RWPE2 (cell line): ENCODE measurements at places on chromosomes 6 and 20.

- H3K27ac ChIP-seq: no peak overlapping the region
- H3K36me3 ChIP-seq: no peaks in the 10 kb centered on the region
- H3K4me1 ChIP-seq: no peaks in the 10 kb centered on the region
These were observed 43.0 kb upstream of the FRMD1 start for GRCh38 chr6:168122011-168122410.

GRCh38 chr20:1857466-1857865 lies 37.7 kb upstream of the SIRPA start:
- no peaks in the 10 kb centered on the region for H3K27me3 ChIP-seq
- peaks cover 4% of the 10 kb centered on the region for H3K4me1 ChIP-seq
- no peak overlapping the region for H3K4me3 ChIP-seq

DNA sequence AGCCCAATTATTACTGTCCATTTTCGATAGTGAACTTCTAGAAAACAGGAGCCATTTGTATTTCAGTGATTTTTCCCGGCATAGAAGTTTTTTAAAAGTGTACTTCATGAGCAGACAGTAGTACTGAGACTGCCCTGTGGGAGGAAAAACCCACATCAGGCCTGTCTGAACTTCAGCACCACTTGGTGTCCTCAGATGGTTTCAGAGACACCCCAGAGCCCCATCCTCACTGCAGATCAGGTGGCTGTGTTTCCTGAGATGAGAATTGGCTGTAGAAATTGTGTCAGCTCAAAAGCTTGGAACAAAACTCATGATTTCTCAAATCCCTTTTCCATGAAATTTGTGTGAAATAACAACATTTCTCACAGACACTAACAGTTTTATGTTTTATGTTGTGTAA lies 110.0 kb upstream of the RIN2 start:
- H3K36me3 ChIP-seq: no peaks in the 10 kb centered on the region
- H3K4me1 ChIP-seq: no peaks in the 10 kb centered on the region
- no peak overlapping the region for H3K27ac ChIP-seq
- H3K4me3 ChIP-seq: no peak overlapping the region

DNA sequence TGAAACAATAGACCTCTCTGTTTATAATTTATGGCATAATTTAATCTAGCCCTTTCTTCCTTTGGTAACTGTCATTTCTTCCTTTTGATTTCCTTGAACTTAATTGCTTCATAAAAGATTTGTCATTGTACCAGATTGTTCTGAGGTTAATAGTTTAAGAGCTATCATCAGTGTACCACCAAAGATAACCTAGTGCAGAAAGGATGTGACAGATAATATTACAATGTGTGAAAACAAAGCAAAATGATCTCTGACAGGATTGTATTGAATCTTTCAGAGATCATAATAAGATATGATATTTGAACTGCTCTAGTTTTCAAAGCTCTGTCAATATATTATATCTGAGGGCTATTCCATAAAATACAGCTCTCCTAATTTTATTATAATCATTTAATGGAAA lies 132.1 kb upstream of the PTCHD4 start:
- H3K4me3 ChIP-seq: no peak overlapping the region
- no peaks in the 10 kb centered on the region for H3K4me1 ChIP-seq
- no peaks in the 10 kb centered on the region for H3K36me3 ChIP-seq
- H3K27ac ChIP-seq: no peak overlapping the region
- no peaks in the 10 kb centered on the region for H3K27me3 ChIP-seq

- peak; percentile 64 for DNase-seq
- peaks cover 31% of the 10 kb centered on the region for H3K27me3 ChIP-seq
- no peaks in the 10 kb centered on the region for H3K36me3 ChIP-seq
- H3K27ac ChIP-seq: no peak overlapping the region
These were observed 63.3 kb upstream of the BLCAP start for GRCh38 chr20:37590938-37591490.

DNA sequence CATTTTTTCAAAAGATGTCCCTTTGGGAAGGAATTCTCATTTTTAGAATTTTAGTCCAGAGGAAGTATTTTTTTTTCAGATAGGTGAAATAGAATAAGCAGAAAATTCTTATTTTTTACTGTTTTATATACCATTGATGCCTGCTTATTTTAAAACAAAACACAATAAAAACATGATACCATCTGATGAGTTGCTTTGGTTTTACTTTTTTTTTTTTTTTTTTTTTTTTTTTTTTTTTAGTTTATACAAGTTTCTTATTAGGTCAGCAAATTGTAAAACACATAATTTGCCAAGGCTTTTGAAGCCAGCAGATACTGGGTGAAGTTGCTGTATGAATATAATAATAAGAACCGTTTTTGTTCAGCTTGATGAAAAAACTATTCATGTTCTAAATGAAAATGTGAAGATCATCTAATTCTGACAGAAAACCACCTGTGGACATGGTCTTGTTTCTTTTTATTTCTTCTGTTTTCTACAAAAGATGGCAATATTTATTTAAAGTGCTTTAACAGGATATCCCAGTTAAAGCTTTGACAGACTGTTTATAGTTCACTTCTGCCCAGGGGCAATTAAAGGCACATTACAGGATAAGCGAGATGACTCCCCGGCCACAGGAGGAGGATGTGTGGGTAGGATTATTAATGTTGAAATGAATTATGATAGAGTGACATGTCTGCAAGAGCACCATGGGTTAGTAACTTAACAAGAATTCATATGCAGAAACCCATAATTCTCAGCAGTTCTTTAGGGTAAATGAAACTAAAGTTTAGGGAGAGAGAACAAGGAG lies 31.1 kb downstream of the MYB start:
- DNase-seq: no peak
- peak overlapping the region; percentile 45 for H3K27ac ChIP-seq
- H3K27me3 ChIP-seq: no peaks in the 10 kb centered on the region
- peaks cover 11% of the 10 kb centered on the region for H3K4me1 ChIP-seq

DNA sequence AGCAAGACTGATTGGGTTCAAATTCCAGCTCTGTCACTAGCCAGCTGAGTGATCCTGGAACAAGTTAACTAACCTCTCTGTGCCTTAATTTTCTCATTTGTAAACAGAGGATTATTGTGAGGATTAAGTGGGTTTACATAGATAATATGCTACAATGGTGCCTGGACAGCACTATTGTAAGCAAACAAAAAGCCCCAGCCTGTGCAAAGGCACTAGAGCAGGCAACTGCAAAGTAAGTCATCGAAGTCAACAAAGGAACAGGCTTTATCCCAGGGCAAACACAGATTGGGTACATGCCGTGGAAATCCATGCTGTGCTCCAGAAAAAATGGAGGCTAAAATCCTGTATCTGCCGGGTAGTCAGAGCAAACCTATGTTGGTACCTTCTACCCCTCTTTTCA lies 43.2 kb upstream of the CTNNBL1 start:
- no peaks in the 10 kb centered on the region for H3K36me3 ChIP-seq
- no peak overlapping the region for H3K27ac ChIP-seq

GRCh38 chr6:32424589-32425300 lies 14.9 kb upstream of the HLA-DRA start:
- no peaks in the 10 kb centered on the region for H3K4me1 ChIP-seq
- H3K36me3 ChIP-seq: no peaks in the 10 kb centered on the region
- H3K27me3 ChIP-seq: peaks cover 18% of the 10 kb centered on the region
- no peak for DNase-seq
- H3K4me3 ChIP-seq: no peak overlapping the region

DNA sequence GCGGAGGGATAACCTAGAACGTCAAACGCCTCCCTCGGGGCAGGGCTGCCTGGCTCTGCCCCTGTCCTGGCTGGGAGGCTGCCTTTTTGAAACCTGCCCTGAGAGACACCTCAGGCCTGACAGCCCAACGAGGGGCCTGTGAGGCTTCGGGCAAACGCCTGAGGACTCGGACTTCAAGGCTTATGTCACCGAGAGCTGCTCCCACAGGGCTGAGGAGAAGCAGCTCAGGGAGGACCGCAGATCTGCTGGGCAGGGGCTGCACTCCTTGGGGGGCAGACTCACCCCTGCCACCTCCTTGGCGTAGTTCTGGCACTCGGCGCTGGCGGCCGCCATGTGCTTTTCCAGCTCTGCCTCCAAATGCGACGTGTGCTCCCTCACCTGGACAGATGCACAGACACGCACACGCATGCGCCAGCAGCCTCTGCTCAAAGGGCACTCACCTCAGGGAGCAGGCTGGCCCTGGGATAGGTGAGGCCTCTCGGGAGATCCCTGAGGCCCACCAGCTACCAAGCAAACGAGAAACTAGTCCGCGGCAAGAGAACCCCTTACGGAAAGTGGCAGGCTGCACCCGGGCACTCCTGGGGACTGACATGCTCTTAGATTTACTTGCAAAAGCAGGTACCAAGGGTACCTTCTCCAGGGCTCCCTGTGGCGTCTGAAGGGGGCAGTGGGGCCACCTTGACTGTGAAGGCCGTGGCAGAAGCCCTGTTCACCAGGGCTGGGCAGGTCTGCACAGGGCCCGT lies 49.6 kb downstream of the DSTN start:
- no peak overlapping the region for H3K4me3 ChIP-seq
- H3K36me3 ChIP-seq: peaks cover 45% of the 10 kb centered on the region
- no peaks in the 10 kb centered on the region for H3K4me1 ChIP-seq
- no peak for DNase-seq
- H3K27ac ChIP-seq: no peak overlapping the region

DNA sequence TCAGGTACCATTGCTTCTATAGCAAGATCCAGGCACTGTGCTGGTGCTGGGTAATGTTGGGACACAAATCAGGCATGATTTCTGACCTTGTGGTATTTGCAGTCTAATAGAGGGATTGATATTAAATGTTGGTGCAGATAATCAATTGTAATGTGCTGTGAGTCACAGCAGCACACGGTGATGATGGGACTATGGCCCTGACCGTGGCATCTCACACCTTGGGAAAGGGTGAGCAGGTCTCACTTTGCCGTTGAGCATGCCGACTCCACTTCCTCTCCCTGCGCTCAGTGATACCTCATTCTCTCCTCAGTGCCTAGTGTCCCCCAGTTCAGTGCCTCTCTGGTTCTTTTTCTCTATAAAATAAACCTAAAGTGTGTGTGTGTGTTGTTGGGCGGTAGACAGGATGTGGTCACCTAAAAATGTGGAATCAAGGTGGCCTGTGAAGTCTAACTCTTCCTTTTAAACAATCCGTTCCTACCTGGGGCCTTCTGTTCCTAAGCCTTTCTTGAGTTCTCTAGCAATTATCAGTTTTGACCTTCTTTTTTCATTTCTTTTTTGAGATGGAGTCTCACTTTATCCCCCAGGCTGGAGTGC lies 188.5 kb downstream of the REV3L start:
- no peak overlapping the region for H3K27ac ChIP-seq
- no peak for DNase-seq
- no peaks in the 10 kb centered on the region for H3K27me3 ChIP-seq
- no peaks in the 10 kb centered on the region for H3K4me1 ChIP-seq

GRCh38 chr20:41927189-41927588 lies 309.0 kb upstream of the CHD6 start:
- H3K36me3 ChIP-seq: no peaks in the 10 kb centered on the region
- no peak for DNase-seq
- H3K27ac ChIP-seq: no peak overlapping the region
- peaks cover 12% of the 10 kb centered on the region for H3K27me3 ChIP-seq
- H3K4me1 ChIP-seq: no peaks in the 10 kb centered on the region
- H3K4me3 ChIP-seq: no peak overlapping the region

DNA sequence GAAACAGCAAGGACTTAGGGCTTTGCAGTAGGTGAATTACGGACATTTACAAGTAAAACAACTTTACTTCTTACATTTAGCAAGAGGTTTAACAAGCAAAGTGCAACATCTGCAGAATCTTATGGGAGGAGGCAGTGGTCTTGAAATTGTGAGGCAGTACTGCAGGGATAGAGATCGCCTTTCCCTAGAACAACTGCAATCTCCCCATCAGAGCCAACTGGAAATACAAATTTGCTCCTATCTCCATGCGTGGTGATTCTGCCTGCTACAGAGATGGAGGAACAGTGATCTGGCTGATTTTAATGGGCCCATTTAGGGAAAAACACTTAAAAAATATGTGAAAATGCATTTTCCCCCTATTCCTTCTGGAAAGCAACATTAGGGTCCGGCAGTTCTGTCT lies 25.9 kb downstream of the GNAS start:
- H3K27me3 ChIP-seq: no peaks in the 10 kb centered on the region
- H3K27ac ChIP-seq: no peak overlapping the region
- H3K4me3 ChIP-seq: no peak overlapping the region
- no peak for DNase-seq
- H3K4me1 ChIP-seq: peaks cover 7% of the 10 kb centered on the region

DNA sequence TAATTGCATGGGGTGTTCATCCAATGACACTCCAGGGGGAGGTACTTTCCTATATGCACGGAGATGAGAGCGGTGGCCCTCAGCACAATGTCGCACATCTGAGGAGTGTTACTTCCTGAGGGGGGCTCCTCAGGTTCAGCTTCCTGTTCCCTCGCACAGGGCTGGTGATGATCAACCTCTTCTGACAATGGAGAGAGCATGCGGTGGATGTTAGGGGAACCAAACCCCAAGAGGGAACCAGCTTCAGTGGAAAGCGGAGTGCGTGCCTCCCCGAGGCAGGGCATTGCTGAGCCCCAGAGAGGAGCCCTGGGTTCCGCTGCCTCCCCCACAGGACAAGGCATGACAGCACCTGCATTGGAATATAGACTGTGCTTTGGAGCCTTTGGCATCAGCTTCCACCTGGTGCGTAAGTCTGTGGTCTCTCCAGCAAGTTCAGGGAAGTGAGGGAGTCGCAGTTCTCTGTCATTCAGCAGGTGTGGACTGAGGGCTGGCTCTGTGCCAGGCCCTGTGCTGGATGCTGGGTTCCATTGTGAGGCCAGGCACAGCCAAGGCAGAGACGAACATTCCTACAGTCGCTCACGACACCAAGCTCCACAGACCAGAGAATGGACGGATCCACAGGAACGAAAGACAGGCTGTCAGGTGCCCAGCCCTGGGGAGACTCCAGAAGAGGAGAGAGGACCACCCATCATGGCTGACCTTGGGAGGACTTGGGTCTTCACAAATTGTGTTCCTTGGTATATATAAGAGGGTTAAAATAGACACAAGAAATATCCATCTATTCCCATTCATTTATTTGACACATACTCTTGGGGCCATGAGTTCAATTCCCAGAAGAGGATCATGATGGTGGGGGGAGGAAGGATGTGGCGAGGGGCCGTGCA lies 3.9 kb upstream of the ZNF831 start:
- peaks cover 99% of the 10 kb centered on the region for H3K27me3 ChIP-seq
- H3K4me1 ChIP-seq: no peaks in the 10 kb centered on the region
- no peaks in the 10 kb centered on the region for H3K36me3 ChIP-seq

- peaks cover 8% of the 10 kb centered on the region for H3K4me1 ChIP-seq
- no peak for DNase-seq
- H3K36me3 ChIP-seq: no peaks in the 10 kb centered on the region
- no peak overlapping the region for H3K27ac ChIP-seq
These were observed 251.5 kb upstream of the TCF21 start for GRCh38 chr6:133637436-133637835.

DNA sequence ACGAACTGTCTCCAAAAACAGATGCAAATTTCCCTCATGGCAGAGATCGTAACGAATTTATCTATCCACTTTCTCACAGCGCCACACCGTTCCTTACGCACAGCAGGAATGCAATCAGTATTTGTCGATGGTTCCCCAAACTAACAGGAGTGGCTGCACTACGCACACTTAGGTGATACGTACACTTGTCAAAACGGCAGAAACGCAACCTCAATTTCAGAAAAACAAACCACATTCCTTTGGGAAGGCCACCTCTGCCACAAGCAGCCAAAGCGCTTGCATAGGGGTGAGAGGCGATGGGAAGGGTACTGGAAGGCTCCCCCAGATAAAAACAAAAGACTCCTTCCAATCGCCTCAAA lies 638 bp downstream of the MDN1 start:
- H3K36me3 ChIP-seq: 0 out of 2 replicates have a peak, but pooled peaks cover 8% of the 10 kb centered on the region
- peak overlapping the region; percentile 69 for H3K27ac ChIP-seq
- DNase-seq: no peak
- H3K4me1 ChIP-seq: no peaks in the 10 kb centered on the region
- H3K27me3 ChIP-seq: no peaks in the 10 kb centered on the region
- peak overlapping the region; percentile 61 for H3K4me3 ChIP-seq

GRCh38 chr6:5174244-5174643 lies 86.5 kb downstream of the LYRM4 start:
- no peaks in the 10 kb centered on the region for H3K27me3 ChIP-seq
- H3K36me3 ChIP-seq: no peaks in the 10 kb centered on the region
- no peak overlapping the region for H3K4me3 ChIP-seq
- H3K4me1 ChIP-seq: no peaks in the 10 kb centered on the region
- no peak for DNase-seq
